ENCODE measurements at places on chromosomes 13 and 19.

- no peak for DNase-seq
These were observed 5.9 kb upstream of the NANOS2 start for GRCh38 chr19:45920458-45920857.

DNA sequence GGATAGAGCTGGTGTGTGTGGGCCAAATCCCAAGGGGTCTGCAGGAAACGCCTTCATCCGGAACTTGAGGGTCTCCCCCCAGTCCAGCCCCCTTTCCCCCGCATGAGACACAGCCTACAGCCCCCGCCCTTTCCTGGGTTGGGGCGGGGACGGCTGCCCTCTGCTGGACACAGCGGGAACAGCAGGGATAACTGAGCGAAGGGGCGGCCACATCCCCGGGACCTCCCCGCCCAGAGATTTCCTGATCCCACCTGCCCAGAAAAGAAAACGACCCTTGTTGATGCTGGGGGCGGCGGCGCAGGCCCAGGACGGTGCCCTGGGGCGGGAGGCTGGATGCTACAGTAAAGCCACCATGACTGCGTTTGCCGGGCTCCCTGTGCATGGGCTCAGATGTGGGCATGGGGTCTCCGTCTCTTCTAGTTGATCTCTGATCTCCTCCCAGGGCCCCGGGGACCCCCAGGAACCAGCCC, 14.2 kb downstream of the ONECUT3 start:
- no peak for DNase-seq

- no peak for DNase-seq
These were observed 12.8 kb downstream of the N4BP2L2 start for GRCh38 chr13:32525766-32526165.

- peak; percentile 8 for DNase-seq
These were observed 112.8 kb downstream of the RAB20 start for GRCh38 chr13:110448677-110449076.

DNA sequence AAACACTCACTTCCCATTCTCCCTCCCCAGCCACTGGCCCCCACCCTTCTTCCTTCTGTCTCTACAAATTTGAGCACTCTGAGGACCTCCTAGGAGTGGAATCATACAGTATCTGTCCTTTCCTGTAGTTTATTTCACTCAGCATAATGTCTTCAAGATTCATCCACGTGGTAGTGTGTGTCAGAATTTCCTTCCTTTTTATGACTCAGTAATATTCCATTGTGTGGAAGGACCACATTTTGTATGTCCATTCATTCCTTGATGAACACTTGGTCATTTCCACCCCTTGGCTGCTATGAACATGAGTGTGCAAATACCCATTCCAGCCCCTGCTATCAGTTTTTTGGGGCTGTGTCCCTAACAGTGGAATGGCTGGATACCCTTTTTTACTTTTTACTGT, 9.8 kb downstream of the KLF2 start:
- no peak for DNase-seq

- no peak for DNase-seq
These were observed 583 bp downstream of the TECR start for GRCh38 chr19:14530005-14530348.
